Activated CD4-positive, alpha-beta T cell treated with anti-CD3 and anti-CD28 coated beads, Interleukin-2, amount 50 U/mL, for 48 hours (primary cell): ENCODE measurements at places on chromosomes 7 and 10.

DNA sequence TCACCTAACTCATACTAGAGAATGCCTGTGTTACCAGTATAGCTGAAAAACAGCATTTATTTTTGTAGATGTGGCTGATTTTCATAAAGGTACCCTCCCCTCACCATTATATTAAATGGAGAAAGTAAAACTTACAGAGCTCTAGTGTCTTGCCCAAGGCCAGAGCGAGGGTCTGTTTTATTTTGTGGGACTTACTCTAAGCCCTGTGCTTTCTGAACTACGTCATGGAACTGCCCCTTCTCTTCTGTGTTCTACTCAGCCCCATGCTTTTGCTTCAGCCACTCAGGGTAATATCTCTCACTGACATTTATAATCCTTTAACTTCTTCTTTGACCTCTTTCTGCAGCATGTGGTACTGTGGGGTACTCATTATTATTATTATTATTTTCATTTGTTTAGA lies 10.3 kb upstream of the ZNF786 start:
- no peak for DNase-seq

- DNase-seq = no peak
Observed at GRCh38 chr10:8315619-8316021, 261.1 kb downstream of the GATA3 start.

- DNase-seq = no peak
Observed at GRCh38 chr7:95126053-95126709, 198.2 kb downstream of the PON1 start.

DNA sequence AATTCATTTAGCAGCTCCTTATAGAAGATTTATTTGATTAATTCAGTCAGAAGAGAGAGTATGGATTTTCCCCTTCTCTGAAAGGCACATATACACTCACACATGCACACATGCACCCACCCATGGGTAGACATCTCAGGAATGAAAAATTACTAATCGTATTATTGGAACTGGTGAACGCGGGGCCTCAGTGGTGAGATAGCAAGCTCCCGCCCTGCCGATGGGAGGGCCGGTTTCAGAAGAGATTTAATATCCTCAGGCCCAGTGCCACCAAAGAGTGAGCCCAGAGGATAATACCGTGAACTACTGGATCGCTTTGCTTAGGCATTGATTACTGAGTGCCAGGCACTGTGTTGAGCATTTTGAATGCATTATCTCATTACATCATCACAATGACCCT lies 38.0 kb upstream of the EMX2 start:
- no peak for DNase-seq

DNA sequence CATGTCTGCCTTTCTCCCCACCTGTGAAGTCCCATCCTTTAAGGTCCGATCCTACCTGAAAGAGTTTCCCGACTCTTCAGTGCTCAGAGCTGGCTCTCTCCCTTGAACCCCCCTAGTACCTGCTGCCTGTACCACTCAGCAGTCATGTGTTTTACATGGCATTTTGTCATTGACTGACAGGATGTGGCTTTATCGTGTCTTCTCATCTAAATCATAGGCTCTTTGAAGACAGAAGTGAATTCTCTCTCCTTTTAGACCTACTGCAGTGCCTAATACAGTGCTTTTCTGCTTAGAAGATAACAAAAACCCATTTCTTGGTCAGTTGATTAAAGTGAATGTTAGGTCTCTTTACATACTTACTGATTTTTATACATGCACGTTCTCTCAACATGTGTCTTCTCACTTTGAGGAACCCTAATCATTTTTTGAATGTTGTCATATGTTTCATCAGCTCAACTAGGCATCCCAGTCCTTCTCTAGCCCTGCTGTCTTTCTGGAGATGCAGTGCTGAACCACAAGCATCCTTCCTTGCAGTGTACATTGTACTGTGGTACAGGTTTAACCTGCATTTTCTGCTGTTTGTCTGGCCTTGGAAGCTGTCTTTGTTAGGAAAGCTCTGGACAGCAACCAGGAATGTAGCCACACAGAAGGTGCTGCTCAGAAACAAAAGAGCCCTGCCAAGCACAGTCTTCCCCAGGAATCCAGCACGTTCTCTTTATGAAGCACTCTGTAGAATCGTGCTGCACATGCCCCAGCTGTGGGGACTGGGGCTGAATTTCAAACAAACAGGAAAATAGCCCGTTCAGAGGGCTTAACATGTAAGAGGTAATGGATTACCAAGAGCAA lies 28.1 kb upstream of the LRRC4 start:
- no peak for DNase-seq

DNA sequence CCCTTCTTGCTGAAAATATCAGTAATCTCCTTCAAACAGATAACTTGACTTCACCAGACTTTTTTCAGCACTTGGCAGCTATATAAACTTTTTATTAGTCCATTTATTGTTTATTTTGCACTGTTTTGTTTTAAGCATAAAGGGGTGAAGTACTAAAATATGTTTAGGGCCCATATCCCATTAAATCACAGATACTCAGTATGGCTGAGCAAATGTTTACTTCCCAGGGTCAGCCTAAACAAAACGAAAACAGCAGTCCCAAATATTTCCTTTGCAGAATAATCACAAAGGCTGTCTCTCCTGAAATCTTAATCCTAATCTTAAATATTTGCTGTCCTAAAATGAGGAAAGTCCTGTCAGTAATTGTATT lies 649.6 kb downstream of the TNS3 start:
- no peak for DNase-seq

DNA sequence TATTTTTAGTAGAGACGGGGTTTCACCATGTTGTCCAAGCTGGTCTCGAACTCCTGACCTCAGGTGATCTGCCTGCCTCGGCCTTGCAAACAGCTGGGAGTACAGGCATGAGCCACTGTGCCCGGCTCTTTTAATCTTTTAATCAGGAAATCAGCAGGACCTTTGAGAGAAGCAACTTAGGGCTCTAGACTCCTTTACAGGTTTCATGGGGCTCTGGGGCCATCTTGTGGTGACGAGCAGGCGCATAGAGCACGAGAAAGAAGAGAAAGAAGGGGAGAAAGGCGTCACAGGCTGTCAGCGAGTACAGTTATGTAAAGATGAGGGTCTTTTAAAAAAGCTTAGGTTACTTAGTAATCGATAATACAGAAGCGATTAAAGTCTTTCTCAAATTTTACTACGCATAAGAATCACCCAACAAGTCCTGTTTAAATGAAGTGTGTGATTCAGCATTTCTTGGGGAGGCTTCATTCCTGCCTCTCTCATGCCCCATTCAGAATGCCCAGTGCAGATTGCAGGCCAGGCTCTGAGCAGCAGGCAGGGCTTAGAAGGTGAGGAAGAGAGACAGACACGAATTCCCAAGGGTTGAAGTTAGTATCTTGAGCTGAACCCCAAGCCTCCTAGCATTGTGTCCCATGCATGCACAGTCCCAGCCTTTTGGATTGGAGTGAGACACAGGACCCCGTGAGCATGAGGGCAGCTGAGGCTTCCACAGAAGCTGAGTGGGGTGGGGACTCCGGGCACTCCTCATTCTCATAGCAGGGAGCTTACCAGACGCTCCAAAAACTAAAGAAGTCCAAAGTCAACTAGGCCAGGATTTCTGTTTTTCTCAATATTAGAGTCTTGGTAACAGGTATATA lies 23.6 kb upstream of the PFKP start:
- DNase-seq = peak; percentile 63

DNA sequence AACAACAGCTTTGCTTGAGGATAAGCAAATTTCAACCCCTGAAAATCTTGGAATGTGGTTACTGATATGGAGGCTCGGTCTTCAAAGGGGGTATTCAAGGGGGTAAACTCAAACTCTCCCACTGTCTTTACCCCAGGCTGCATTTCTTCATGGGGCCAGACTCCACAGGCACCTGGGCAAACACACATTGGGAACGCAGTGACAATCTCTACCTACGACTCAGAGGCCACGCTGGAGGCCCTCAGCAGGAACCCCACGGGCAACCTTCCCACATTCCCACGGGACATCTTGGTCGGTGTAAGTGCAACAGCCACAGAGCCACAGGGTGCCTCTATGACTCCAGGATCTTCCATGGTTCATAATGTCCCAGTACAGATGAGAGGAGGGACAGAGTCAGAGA lies 2.2 kb upstream of the INSIG1 start:
- DNase-seq = no peak

DNA sequence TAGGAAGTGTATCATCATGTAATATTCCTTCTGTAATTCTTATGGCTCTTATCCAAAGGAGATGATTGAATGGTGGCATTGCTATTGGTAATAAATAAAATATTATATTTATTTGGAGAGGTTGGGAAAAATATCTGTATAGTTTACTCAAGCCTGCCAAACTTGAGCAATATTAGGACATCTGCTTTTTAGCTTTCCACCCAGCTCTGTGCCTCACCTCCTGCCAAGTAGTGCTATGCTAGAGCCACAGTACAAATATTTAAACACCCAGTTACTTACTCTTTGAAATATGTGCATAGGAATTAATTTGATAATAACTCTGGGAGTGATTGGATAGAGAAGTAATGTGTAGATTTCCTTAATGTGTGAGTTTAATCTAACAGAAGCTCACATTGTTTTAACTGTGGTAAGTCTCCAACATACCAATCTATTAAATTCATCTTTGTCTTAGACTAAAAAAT lies 129.2 kb downstream of the BBS9 start:
- DNase-seq = no peak

DNA sequence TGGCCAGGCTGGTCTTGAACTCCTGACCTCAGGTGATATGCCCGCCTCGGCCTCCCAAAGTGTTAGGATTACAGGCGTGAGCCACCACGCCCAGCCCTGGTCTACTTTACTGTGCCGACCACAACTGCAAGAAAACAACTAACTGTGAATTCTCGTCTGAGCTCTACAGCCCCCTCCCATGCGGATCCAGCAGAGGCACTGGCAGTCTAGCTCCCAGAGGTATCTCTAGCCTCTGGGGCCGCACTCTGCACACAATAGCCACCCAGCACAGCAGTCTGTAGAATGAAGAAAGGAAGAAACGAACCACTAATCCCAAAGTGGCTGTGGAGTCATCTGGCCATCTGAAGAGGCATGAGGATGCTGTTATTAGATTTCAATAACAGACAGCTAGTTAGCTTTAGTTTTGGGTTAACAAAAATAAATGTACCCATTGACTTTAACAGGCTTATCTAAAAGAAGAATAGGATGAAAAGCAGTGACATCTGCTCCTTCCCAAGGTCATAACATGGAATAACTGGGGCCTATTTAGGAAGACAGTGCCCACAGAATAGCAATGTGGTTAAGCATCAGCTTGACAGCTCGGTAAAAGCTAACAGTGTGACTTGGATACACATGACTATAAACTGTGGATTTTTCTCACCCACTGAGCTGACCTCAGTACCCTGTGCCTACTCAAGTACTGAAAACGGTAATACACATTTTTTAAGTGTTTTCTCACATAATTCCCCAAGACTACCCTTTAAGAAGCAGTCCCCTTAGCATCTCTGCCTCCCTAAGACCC lies 131.9 kb downstream of the TNS3 start:
- no peak for DNase-seq

DNA sequence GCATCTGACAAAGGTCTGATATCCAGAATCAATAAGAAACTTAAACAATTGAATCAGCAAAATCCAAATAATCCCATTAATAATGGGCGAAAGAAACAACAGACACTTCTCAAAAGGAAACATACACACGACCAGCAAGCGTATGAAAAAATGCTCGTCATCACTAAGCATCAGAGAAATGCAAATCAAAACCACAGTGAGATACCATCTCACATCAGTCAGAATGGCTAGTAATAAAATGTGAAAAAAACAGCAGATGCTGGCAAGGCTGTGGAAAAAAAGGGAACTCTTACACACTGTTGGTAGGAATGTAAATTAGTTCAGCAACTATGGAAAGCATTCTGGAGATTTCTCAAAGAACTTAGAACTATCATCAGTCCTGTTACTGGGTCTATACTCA lies 496.7 kb downstream of the SH2D4B start:
- no peak for DNase-seq

DNA sequence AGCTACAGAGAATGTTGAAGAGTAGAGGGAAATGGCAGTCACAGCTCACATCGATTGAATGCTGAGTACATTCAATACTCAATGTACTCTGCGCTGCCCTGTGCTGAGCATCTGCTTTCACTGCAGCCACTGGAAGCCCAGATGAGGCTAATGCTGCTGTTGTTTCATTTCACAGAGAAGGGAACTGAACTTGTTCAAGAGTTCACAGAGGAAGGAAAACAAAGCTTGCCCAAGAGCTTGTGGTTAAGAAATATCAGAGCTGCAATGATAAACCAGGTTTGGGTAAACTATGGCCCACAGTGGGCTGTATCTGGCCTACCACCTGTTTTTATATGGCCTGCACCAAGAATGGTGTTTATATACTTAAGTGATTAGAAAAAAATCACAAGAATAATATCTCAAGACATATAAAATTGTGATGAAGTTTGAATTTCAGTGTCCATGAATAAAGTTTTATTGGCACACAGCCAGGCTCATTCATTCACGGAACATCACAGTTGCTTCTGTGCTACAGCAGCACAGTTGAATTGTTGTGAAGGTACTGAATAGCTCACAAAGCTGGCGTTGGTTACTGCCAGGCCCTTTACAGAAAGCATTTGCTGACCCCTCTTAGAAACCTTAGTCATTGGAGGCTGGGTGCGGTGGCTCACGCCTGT lies 64.1 kb downstream of the CFAP58 start:
- DNase-seq = no peak

DNA sequence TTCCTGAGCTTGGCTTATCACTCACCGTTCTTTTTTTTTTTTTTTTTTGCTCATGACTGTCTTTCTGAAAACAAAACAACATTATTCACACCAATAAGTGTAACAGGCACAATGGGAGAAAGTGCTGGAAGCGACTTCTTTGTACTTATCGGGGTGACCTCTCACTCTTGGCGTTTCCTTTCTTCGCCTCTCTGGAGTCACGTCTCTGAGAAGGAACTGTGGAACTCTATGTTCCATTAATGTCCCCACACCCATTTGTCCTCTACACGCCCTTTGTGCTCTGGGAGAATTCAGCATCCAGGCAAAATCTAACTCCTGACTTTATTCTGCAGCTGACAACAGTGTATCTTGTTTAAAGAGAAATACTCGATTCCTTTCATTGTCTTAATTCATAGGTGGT lies 70.8 kb upstream of the FAM204A start:
- DNase-seq = no peak

GRCh38 chr10:89242345-89242684 lies 9.3 kb downstream of the LIPA start:
- no peak for DNase-seq

DNA sequence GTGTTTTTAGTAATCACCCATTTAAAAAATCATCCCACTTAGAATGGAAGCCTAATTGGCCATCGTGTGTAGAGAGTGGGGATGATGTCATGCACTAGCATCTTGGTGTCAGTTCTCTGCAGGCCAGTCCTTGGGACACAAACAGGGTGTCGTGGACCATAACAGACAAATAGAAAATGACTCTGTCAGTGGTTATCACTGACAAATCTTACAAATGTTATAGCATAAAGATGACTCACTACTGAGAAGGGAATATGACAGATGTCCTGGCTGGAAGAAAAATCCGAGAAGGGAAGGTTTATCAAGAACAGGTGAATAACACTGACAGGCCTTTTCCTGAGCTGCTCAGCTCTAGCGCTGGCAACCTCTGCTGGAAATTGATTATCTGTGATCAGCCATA lies 10.6 kb downstream of the CABCOCO1 start:
- DNase-seq = no peak

- no peak for DNase-seq
Observed at GRCh38 chr7:30690011-30690410, 7.8 kb upstream of the CRHR2 start.

GRCh38 chr10:102335184-102335583 lies 60.3 kb upstream of the NFKB2 start:
- no peak for DNase-seq

GRCh38 chr10:60687679-60688078 lies 90.6 kb upstream of the CDK1 start:
- DNase-seq = no peak
